ENCODE measurements at places on chromosomes 2 and 18.

DNA sequence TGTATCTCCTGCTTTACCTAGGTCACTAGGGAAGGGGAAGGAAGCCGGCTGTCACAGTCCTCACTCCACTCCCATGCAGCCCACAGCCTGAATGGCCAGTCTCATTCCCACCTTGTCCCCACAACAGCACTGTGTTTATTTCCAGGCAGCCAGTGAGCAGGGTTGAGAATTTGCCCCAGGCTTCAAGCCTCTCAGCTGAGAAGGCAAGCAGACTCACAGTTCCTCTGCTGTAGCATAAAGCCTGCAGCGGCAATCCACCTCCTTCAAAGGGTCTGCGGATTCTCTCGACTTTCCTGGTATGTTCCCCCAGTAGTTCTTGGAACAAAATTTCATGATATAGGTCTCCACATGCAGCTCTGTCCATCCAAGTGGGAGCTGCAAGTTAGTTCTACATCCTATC lies 262.9 kb upstream of the GULP1 start:
- DNase-seq, result no peak

DNA sequence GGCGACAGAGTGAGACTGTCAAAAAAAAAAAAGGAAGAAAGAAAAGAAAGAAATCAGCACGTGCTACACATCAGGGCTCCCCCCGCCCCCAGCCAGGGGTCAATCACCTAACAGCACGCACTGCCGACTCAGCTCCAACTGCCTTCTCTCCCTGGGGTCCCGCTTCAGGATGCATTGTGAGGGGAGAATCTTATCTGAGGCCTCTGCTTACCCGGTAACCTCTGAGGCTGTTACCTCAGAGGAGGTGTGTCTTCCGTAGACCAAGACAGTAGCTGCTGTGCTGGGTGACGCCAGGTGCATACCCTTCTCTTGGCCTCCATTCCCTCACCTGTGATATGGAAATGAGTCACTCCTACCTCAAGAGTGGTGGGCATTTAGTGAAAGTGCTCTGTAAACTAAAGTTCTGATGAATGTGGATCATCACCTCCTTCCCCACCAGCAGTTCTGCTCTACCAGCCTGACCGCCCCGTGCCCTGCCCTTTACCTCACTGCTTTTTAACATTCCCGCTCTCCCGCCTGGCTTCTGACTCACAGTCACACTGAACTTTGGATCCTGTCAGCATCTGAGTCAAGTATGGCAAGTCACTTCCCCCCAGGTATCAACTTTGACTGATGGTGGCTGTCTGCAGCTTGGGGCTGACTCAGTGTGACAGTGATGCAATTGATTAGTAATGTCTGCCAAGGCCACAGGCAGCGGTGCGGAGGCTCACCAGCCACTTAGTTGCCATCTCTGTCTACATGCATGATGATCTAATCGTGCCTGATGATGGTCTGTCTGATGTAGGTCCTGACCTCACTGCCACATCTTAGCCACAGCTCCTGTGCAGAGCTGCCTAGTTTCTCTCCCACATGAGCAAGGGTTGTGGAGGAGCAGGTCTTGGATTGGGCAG lies 20.1 kb downstream of the ARID5A start:
- DNase-seq, result no peak

GRCh38 chr2:113407446-113408099 lies 29.9 kb upstream of the ZNG1B start:
- DNase-seq, result no peak

GRCh38 chr2:132521341-132521740 lies 104.7 kb downstream of the GPR39 start:
- DNase-seq, result no peak

DNA sequence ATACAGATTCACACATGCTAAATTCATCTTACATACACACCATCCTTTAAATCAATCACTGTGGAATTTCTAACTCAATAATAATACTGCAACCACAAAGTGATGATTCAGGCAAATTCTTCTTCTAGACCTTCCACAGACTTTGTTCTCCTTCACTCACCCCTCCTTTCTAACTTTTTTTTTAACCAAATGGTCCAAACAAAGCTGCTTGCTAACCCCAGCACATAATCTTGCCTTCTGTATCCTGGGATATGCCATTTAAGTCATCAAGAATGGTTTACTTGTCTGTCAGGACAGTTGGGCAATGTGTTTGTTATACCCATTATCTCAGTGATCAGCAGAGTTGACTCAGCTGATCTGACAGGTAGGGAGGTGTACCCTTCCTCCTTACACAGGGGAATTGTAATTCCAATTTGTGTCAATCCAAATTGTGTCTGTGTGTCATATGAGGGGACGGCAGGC lies 10.0 kb downstream of the SLC40A1 start:
- DNase-seq, result no peak

DNA sequence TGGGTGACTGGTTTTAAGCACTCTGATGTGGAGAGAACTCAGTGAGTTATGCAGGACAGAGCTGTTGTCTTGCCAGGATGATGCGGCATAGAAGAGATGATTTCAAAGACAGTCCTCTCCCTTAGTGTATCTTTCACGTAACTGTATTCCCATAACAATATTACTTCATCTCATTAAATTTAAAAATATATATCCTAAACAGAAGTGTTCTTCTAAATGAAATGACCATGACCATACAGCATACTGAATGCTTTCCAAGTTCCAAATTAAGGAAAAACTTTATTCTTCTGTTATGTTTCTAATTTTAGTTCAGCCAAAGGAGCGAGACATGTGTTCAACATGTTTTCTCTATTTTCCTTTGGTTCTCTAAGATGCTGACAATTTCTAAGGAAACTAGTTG lies 600.1 kb upstream of the FSHR start:
- DNase-seq, result no peak

DNA sequence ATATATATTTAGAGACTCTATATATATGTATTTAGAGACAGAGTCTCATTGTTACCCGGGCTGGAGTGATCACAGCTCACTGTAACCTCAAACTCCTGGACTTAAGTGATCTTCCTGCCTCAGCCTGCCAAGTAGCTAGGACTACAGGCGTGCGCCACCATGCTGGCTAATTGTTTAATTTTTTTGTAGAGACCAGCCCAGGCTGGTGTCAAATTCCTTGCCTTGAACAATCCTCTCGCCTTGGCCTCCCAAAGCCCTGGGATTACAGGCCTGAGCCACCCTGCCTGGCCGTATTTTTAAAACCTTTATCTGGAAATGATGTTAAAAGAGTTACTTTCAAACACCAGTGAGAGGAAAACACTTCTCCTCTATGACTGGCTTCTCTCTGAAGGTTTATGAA lies 30.9 kb upstream of the PGAP1 start:
- no peak for DNase-seq

- DNase-seq, result no peak
Observed at GRCh38 chr2:8527031-8527430, 154.8 kb upstream of the ID2 start.

DNA sequence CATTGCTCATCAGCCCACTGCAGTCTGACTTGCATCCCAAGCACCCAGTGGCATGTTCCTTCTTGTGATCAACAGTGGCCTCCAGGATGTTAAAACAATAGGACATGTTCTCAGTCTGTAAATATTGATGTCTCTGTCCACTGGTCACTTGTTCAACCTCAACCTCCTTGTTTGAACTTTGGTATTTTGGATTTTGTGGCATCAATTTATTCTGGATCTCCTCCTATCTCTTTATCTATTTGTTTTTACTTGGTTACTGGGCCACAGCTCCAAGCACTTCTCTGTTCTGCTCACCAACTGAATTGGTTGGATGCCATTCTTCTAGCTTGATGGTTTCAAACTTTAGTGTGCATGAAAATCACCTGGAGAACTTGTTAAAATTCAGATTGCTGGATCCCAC lies 1414.8 kb upstream of the CELF4 start:
- no peak for DNase-seq

DNA sequence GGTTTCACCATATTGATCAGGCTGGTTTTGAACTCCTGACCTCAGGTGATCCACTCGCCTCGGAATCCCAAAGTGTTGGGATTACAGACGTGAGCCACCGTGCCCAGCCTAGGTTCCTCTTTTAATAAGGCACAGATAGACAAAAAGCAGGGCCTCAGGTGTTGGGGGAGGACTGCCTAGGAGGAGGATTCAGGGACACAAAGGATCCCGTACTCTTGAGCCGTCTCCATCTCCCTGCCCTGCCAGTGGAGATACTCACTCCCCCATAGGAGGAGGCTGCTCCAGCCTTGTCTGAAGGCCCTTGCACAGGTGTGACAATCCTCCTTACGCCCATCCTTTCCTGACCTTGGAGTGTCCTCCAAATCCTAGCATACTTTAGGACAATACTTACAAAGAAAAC lies 32.0 kb upstream of the TFCP2L1 start:
- no peak for DNase-seq

- peak; percentile 0 for DNase-seq
Observed at GRCh38 chr18:13725566-13726231, 659 bp downstream of the FAM210A start.

DNA sequence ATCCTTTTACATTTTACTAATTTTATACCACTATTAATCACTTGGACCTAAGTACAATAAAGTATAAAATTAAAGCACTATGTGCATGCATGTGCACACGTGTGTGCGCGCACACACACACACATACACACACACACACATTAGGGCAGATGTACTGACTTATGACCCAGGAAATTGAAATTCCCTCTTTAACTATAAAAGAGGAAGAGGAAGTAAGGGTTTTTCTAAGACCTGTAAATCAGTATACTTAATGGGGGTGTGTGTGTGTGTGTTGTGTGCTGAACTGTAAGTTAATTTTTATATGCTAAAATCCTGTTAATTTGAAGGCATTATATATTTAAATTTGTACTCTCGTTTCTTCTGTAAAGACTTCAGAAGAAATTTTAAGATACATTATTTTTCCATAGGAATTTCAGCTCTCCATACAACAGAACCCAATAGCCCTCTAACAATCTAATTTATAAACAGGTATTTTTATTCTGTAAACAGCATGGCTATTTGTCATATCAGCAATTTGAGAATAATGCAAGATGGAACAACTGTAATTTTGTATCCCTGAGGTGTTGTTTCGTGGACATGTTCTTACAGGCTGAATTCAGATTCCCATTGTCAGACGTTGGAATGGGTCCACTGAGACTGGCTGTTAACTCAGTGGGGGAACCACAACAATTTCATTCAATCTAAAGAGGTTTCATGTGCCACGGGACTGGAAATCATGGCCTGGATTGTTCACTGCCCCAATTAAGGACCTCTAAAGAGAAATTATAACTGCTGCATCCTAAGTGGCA lies 90.9 kb downstream of the PLA2R1 start:
- no peak for DNase-seq

DNA sequence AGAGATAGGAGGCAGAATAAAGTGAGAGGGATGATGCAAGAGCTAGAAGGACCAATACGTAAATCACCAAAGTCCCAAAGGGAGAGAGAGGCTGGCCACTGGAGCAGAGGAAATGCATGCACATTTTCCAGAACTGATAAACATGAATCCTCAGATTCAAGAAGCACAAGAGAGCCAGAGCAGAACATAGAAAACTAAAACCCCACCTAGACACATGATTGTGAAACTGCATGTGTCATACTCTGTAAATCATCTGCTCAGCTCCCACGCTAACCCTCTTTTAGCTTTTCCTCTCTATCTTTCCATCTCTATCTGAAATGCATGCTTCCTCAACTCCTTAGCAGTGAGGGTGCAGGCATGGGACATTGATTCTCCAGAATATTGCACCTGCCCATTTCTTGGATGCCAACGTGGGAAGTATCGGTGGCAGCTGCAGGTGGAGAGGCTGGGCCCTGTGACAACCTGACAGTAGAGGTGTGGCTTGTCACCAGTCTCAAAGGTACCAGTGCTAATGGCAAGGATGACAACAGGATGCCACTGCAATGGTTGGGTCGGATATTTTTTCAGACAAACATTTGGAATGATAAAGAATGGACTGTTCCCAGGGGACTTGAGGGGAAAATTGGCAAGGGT lies 89.3 kb upstream of the OTOS start:
- DNase-seq, result no peak

DNA sequence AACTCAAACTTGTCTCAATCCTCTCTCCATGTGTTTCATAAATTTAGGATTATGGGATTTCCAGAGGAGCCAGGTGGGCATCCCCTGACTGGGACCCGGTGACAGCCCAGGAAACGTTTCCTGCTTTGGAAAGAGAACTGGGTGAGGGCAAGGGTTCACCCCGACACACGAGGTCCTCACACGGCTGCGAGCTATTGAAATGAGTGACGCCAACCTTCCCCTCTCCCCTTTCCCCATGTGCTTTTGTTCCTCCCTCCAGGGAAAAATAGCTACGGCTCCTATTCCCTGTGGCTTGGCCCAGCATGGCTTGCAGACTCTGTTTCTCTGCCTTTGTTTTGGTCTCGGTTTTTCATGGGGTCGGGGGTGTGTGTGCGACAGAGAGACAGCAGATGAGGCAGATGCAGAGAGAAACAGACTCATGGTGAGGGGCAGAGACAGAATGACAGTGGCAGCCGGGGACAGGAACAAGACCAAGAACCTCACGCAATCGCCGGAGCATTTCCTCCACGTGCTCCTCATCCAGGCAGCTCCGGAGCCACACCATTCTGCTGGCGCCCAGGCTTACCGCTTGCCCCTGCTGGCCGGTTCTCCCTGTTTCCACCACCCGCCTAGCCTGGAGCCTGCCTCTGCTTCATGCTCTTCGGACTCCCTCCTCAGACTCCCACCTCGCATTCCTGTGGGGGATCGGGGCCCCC lies 238.5 kb downstream of the DYSF start:
- no peak for DNase-seq

- DNase-seq, result no peak
Observed at GRCh38 chr2:172106108-172106961, 3.6 kb upstream of the DLX2 start.

DNA sequence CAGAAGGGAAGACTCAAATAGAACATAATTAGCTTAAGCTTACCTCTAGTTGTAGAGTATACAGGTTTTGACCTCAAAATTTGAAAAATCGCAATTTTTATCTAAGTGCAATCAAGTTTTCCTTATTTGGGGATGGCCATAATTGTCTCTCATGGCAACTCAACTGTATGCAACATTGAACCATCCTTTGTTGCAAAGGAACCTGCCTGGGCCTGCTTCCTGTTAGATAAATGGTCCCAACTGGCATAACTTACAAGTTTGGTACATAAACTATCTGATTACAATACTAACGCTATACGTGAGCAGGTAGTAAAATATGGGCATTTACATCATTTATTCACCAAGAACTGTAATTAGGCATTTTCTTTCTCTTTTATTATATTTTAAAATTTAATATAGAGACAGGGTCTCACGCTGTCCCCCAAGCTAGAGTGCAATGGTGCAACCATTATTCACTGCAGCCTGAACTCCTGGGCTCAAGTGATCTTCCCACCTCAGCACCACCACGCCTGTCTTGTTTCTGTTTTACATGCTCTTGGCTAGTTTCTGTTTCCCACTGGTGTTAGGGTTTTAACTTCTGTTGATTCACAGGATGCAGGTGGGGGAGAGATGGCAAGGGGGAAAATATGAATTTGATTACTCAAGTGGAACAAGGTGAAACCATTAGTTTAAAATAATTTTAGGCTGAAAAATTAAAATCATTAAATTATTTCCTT lies 55.3 kb upstream of the B3GNT2 start:
- no peak for DNase-seq

- DNase-seq, result no peak
Observed at GRCh38 chr18:49648326-49648725, 86.5 kb downstream of the LIPG start.

GRCh38 chr2:133459590-133459989 lies 108.7 kb downstream of the NCKAP5 start:
- no peak for DNase-seq

GRCh38 chr18:56660655-56661054 lies 9.5 kb downstream of the WDR7 start:
- no peak for DNase-seq

GRCh38 chr2:77513191-77513590 lies 9.0 kb downstream of the LRRTM4 start:
- no peak for DNase-seq
